ENCODE measurements at places on chromosomes 12 and 14.

- no peak for DNase-seq
Measured at GRCh38 chr12:55227643-55228042, 6.8 kb downstream of the OR10A7 start.

DNA sequence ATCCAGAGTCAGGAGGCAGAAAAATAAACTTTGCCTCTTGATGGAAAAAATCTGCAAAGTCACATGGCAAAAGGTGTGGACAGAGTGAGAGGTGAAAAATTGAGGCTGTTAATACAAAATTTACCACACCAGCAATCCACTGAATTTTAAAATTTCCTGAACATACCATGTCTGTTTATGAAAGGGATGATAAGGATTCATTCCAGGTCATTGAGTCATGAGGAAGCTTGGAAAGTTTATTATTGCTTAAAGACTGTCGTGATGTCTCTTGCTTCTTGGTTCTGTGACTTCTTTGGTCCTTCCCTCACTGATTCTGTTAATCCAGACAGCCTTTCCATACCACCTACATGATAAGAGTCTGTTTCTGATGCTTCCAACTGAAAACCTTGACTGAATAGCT, 73.2 kb downstream of the TTC6 start:
- no peak for DNase-seq

DNA sequence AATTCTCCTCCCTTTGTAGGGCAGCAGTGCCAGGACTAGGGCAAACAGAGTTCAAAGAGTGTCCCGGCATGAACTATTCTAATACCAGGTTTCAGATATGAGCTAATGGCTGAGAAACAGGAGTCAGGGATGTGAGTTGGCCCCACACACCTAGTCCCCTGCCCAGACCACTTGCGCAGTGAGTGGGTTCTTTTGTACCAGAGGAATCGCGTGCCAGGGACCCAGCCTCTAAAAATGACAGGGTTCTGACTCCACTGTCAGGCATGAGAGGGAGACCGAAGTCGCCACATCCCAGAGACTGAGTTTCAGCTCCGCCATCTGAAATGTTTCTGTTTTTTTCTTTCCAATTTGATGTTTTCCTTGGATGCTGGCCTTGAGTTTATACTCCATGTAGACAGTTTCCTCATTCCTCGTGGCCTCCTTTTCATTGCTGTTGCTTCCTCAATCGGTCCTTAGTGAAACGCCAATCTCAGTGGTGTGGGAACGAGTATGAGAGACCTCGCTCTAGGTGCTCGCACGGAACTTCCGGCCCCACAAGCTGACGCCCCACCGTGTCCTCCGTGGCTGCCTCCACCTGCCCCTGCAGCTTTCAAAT, 31.5 kb downstream of the FBXL14 start:
- DNase-seq: no peak

GRCh38 chr14:59754256-59754655, 116.3 kb downstream of the RTN1 start:
- no peak for DNase-seq

- no peak for DNase-seq
Measured at GRCh38 chr14:102330806-102331205, 11.3 kb downstream of the ZNF839 start.
